AG08395 (cell line): ENCODE measurements at places on chromosomes 11 and 22.

DNA sequence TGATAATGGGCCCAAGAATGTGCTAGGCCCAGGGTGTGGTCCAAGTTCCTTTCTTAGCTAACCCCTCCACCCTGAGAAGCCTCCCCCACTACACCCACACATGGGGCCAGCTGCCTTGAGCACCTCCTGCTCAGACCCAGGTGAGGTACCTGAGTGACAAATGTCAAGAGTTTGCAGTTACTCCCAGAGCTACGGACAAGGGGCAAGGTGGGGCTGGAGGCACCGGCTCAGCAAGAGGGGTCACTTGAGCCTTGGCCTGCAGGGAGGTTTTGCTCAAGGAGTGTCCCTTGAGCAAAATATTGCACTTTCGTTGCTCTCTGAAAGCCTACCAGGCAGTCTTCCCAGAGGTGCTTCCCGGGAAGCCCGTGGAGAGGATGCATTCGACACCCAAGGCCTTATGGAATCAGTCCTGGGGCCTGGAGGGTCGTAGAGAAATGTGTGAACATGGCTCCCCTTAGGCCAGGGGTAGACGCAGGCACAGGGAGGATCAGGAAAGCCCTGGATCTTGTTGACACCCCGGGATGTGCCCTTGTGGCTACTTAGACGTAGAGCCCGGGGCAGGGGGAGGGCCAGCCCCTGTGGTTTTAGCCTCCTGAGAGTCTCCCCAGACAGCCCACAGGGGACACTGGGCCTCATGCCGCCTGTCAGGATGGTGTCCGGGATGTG is 114.2 kb downstream of the KCNQ1 start:
- no peak for DNase-seq

DNA sequence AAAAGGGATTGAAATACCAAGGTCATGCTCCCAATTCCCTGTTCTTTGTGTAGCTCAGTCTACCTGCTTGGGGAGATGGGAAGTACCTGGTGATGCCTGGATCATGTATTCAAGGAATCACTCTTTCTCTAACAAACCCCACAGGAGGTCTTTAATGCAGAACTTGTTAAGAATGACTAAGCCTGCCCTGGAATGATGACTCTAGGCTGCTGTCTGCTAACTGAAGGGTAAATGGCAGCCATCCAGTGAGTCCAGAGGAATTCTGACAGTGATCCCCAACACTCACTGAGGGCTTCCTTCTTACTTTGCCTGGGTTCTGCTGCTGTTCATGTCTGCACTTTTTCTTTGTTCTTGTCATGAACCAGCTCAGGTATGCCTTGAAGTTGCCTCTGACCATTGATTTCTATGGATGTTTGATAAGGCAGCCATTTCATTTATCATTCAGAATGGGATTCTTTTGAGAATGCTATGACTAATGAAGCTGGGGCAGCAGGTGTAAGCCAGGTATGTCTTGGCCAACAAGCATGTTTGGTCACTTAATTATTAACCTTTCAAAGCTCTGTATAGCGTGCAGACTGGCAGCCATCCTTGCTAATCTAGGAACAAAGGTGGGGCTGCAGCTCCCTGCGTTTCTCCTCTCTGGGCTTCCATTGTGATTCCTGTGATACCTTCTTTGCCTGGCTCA is 11.4 kb downstream of the PRSS23 start:
- DNase-seq, result peak; percentile 59

DNA sequence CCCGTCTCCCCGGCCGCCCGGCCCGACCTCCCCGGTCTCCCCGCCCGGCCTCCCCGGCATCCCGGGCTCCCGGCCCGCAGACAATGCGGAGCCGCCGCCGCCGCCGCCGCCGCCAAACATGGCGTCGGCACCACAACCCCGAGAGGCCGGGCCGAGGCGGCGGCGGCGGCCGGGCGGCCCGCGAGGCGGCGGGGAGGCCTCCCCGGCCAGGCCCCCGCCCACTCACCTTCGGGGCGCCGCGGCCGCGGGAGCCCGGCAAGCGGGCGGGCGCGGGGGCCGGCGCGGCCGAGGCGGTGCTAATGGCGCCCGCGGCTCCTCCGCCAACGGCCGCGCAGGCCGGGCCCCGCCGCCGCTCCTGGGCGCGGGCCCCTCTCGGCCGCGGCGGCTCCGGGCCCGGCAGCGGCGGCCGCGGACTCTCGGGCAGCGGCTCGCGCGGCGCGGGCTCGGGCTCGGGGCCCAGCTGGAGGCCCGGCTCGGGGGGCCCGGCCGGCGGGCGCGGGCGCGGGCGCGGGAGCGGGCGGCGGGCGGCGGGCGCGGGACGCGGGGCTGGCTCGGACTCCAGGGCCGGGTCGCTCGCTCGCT is 311 bp downstream of the BRD1 start:
- DNase-seq, result peak; percentile 32

DNA sequence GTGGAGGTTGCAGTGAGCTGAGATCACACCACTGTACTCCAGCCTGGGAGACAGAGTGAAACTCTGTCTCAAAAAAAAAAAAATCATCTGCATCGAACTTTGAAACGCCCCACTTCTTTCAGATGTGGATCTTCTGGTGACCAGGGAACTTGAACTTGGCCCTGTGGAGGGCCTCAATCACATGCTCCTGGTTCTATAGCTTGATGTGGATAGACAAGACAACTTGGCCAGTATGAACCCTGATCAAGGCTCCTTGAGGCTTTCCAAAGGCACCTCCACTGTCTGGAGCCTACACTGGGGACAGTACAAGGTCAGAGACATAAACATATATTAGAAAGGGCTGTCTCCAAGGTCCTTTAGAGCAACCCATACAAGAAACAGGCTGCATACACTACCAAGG is 30.6 kb downstream of the RAB30 start:
- no peak for DNase-seq

- no peak for DNase-seq
Measured at GRCh38 chr11:43573873-43574272, 106.7 kb upstream of the HSD17B12 start.

DNA sequence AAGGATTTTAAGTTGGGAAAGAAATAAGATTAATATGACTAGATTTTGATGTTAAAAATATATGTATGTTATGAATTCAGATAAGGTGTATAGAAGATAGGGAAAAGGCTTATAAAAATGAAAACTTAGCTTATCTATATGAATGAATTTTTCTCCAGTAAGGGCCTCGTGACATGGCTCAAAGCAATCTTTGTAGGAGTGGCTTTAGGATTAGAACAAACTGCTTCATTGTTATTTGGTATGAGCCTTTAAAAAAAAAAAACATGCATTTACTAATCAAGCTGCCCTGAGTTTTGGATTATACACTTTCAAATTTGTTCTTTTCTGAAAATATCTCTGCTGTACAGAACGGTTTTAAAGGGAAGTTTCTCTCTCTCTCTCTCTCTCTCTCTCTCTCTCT is 905.9 kb downstream of the OPCML start:
- DNase-seq, result no peak

GRCh38 chr11:100776212-100776896 is 89.3 kb downstream of the ARHGAP42 start:
- peak; percentile 6 for DNase-seq

- DNase-seq, result no peak
Measured at GRCh38 chr22:33426451-33426850, 368.3 kb upstream of the SYN3 start.

GRCh38 chr22:17597217-17597616 is 31.3 kb downstream of the ATP6V1E1 start:
- DNase-seq, result peak; percentile 48
